HCT116 (cell line): ENCODE measurements at places on chromosomes 3 and 15. TPM values are rescaled to one million over a fixed set of nuclear protein-coding genes. Genes with fewer than 3 reads are reported as not detected.
A peak's percentile ranks its signal among the peaks of the same experiment; 100 is the strongest.

Gene DMXL2
- total RNA-seq, result 21.5 TPM

Gene C3orf70
- total RNA-seq, result not detected

Gene EPHA3
- not detected for total RNA-seq

Gene SPESP1
- not detected for total RNA-seq

Gene STARD9
- 5.0 TPM for total RNA-seq

DNA sequence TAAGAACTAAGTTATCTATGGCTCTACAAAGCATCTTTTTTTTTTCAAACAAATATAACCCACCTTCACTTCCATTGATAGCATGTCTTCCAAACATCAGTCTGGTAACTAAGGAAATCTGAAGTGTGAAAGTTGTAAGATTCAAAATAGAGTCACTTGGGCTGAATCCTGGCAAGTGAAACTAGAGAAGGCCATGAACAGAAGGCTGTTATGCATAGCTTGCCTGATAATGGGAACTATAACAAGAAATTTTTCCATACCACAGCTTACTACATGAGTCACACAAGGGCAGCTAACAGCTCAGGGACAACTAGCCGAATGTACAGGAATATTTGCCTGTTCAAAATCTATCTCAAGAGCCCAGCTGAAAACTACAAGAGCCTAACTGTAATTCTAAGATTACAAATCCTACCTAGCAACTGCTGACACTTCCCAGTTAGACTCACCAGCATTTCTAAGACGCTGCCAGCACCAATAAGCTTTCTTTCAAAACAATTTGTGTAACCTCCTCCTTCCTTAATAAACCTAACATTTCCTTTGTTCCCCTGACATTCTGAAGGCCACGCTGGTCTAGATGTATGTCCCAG is 1066.5 kb downstream of the PLOD2 start:
- H3K27me3 ChIP-seq, result no peaks in the 10 kb centered on the region
- H3K27ac ChIP-seq, result no peak overlapping the region
- H3K4me1 ChIP-seq, result no peaks in the 10 kb centered on the region
- DNase-seq, result peak; percentile 41
- no peaks in the 10 kb centered on the region for H3K36me3 ChIP-seq

DNA sequence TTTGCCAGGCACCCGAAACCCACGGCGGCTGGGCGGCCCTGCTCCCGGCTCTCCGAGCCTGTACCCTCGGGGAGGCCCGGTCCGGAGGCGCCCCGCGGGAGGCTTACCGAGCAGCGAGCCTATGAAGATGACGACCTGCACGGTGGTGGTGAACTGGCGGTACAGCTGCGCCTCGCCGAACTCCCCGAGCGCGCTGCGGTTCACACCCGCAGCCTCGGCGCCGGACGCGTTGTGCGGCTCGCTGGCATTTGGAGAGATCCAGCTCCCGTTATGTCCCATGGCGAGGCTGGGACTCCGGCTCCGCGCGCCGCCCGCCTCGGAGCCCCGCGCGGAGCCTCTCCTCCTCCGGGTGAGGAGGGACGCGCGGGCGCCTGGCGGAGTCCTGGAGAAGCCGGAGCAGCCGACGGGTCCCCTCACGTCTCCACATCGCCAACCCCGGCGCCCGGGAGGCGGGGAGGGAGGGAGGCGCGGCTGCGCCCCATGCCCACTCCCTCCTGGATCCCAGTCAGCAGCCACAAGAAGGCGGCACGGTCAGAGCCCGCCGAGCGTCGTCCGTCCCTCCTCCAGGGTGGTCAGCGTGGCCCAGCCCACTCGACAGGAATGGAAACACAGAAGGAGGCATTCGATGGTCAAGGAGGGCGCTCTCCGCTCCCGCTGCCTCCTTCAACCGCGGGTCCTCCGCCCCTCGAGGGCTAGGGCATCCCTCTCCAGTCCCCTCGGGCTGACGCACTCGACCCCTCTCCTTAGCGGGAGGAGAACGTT is at the start of gene GPR176:
TSS of gene GPR176 (minus strand) at position 519 of the 762 bp plus-strand sequence. CDS start at position 279, 240 bp downstream.
- no peak for DNase-seq
- no peaks in the 10 kb centered on the region for H3K27me3 ChIP-seq
- peaks cover 6% of the 10 kb centered on the region; the same call in 1 of the 2 replicates for H3K4me1 ChIP-seq

DNA sequence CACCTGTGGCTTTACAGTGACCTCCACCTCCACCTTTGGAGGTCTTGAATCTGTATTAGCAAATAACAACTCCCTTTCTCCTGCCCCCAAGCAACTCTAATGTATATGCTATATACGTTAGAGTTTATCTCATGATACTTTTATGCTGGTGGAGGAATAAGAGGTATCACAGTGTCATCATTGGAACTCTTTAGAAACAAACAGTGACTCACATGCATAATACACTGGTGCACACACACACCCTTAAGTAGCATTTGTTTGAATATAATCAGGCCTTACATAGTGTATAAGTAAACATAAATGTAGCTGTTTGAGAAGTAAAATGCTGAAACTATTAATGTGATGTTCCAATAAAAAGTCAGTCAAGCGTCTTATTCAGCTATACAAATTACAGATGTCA is 280.2 kb upstream of the C2CD4B start:
- no peak for DNase-seq
- H3K4me1 ChIP-seq, result no peaks in the 10 kb centered on the region
- H3K4me3 ChIP-seq, result no peak overlapping the region
- H3K27me3 ChIP-seq, result no peaks in the 10 kb centered on the region

DNA sequence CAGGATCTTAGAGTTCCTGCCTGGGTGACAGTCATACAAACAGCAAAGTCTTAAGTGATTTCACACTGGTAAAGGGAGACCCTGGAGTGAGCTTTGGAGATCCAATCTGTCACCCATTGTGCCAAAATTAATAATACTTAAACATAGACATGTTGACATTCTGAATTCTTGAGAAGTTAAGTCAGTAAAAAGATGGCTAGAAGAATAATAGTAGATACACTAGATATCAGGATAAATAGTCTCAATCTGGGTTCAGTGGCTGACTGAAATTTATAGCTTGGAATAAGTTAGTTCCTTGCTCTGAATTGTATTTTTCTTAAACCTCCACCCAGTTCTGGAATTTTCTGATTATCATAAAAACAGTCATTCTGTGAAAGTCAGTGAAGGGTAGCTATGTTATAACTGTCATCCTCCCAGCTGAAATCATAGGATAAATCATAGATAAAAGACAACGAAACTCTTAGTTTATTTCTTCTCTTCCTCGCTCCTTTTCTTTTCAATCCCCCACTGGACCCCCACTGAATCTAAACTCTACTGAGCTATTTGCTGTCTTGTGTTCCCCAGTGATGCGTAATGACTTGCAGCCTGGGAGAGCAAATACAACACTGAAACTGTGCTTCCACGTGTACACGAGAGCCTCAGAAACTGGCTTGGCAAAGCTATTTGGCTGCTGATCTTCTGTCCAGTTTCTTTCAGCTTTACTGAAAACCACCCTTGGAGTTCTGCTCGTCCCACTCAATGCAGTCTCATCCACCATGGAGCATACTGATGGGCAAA is 175.4 kb upstream of the TP63 start:
- H3K4me1 ChIP-seq, result no peaks in the 10 kb centered on the region
- H3K36me3 ChIP-seq, result no peaks in the 10 kb centered on the region
- H3K4me3 ChIP-seq, result no peak overlapping the region

GRCh38 chr15:99249270-99249841 is at the start of gene TTC23:
TSS of gene TTC23 (minus strand) at chr15:99249581. CDS start at chr15:99228712, 20,869 bp downstream.
- peak within 1 kb of the TSS; percentile 83 for H3K4me3 ChIP-seq
- DNase-seq, result peak; percentile 85
- H3K27me3 ChIP-seq, result no peaks in the 10 kb centered on the region
- H3K4me1 ChIP-seq, result peaks cover 11% of the 10 kb centered on the region; the same call in 1 of the 2 replicates
- H3K27ac ChIP-seq, result peak within 1 kb of the TSS; percentile 70

DNA sequence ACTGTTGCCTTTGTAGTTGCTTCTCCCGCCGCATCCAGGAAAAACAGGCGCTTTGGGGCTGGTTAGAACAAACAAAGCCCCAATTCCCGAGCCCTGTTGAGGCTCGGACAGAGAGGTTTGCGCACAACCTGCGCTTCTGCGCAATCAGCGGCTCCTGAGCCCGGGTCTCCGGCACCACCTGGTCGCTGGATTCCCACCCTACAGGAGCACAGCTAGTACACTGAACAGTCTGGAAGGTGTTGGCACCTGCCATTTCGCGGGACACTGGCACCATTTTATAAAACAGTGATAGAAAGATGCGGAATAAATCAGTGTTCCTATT is 13.8 kb downstream of the ZIC4 start:
- DNase-seq, result no peak
- no peak overlapping the region for H3K27ac ChIP-seq
- no peaks in the 10 kb centered on the region for H3K27me3 ChIP-seq
- H3K4me1 ChIP-seq, result no peaks in the 10 kb centered on the region

- 0 out of 2 replicates have a peak, but pooled peaks cover 5% of the 10 kb centered on the region for H3K4me1 ChIP-seq
- no peaks in the 10 kb centered on the region for H3K36me3 ChIP-seq
- H3K27me3 ChIP-seq, result no peaks in the 10 kb centered on the region
- no peak overlapping the region for H3K4me3 ChIP-seq
- no peak for DNase-seq
These were observed 30.1 kb downstream of the GLCE start for GRCh38 chr15:69190504-69190903.

DNA sequence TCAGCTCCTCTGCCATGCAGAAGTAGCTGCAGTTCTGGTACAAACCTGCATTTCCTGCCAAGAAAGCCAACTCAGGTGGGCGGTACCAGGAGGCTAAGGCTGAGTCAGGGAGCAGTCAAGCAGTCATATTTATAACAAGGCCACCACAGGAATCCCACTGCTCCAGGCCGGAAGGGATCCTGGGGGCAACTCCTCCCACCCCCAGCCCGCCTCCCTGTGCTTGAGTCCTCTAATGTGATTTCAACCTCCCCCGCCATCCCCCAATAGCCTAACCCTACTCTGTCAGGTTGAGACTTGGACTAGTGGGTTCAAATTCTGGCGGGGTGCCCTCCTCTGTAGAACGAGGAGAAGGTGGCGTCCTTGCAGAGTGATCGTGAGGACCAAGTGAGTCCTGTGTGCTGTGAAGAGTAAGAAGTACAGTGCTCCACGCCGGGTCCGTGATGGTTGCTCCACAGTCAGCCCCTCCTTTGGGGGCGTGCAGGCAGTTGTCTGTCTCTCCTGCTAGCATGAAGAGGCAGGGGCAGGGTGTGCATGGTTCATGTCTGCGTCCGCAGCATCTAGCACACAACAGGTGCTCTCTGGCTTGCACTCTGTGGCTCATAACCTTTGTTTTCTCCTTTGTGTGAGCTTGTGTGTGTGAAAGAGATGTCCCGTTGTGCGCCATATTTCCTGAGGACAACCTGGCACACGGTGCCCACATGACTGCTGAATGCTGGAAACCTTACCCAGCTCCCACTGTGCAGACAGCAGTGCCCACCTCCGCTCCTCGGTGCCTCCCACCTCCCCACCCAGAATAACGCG is 78.3 kb downstream of the SMAD6 start:
- no peaks in the 10 kb centered on the region for H3K36me3 ChIP-seq
- no peaks in the 10 kb centered on the region for H3K27me3 ChIP-seq
- peak overlapping the region; percentile 22; the same call in 1 of the 2 replicates for H3K4me3 ChIP-seq
- DNase-seq, result no peak
- peaks cover 40% of the 10 kb centered on the region for H3K4me1 ChIP-seq

- H3K27ac ChIP-seq, result no peak overlapping the region
- no peaks in the 10 kb centered on the region for H3K27me3 ChIP-seq
- no peaks in the 10 kb centered on the region for H3K36me3 ChIP-seq
These were observed 16.0 kb downstream of the TNK2 start for GRCh38 chr3:195892105-195893043.

- no peaks in the 10 kb centered on the region for H3K36me3 ChIP-seq
- 0 out of 2 replicates have a peak, but pooled peaks cover 1% of the 10 kb centered on the region for H3K27me3 ChIP-seq
- H3K4me1 ChIP-seq, result no peaks in the 10 kb centered on the region
- no peak for DNase-seq
These were observed 28.1 kb upstream of the KLHL6 start for GRCh38 chr3:183583331-183584245.

DNA sequence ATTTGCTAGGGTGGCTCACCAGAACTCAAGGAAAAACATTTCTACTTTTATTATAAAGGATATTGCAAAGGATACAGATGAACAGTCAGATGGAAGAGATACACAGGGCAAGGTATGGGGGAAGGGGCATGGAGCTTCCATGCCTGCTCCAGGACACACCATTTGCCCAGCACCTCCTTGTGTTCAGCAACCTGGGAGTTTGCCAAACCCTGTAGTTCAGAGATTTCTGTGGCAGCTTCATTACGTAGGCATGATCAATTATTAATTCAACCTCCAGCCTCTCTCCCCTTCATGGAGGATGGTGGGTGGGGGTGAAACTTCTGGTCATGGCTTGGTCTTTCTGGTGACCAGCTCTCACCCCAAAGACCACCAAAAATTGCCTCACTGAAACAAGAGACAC is 353.9 kb upstream of the THBS1 start:
- no peaks in the 10 kb centered on the region for H3K4me1 ChIP-seq
- no peaks in the 10 kb centered on the region for H3K36me3 ChIP-seq
- DNase-seq, result no peak
- H3K27me3 ChIP-seq, result no peaks in the 10 kb centered on the region
- H3K27ac ChIP-seq, result no peak overlapping the region
- H3K4me3 ChIP-seq, result no peak overlapping the region

GRCh38 chr15:78536134-78536533 is 4.1 kb upstream of the PSMA4 start:
- no peak overlapping the region for H3K27ac ChIP-seq
- no peaks in the 10 kb centered on the region for H3K36me3 ChIP-seq
- no peak overlapping the region for H3K4me3 ChIP-seq
- no peaks in the 10 kb centered on the region for H3K27me3 ChIP-seq

DNA sequence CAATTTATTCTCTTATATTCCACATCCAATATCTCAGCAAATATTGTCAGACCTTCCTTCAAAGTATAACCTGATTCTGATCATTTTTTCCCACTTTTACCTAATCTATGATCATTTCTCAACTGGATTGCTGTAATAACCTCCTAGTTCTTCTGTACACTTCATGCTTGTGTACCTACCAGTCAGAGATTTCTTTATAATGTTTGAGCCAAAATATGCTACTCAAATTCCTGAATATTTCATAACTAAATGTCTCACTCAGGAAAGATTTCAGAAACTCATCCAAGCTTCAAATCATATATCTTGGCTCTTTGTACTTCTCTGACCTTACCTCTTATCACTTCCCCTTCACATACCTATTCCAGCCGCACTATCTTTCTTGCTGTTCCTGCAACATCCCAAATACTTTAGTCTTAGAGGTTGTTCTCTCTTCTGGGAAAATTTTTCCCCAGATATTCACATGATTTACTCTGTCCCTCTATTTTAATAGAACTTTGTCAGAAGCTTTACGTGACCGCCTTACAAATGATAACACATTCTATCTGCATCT is 20.0 kb downstream of the BCHE start:
- H3K27me3 ChIP-seq, result no peaks in the 10 kb centered on the region
- no peaks in the 10 kb centered on the region for H3K36me3 ChIP-seq
- no peak for DNase-seq
- no peaks in the 10 kb centered on the region for H3K4me1 ChIP-seq
